ENCODE measurements at places on chromosomes 3 and 15.

- DNase-seq = no peak
These were observed 6.7 kb downstream of the TMEM202 start for GRCh38 chr15:72404841-72405240.

DNA sequence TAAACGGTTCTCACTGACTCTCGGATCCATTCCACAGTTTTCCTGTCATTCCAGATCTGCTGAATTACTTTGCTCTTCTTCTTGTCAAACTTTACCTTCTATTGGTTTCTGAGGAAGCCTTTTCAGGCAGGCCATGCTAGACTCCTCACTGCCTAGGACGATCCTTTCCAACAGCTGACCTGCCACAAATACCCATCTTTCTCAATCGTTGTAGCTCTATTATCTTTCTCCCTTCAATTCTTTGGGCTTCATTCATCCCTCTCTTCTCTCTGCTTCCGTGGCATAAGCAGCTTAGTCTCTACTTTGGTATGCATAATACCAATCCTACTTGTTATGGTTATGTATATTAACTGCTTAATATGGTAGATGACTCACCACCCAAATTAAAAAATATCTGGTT, 421.8 kb downstream of the NLGN1 start:
- no peak for DNase-seq

DNA sequence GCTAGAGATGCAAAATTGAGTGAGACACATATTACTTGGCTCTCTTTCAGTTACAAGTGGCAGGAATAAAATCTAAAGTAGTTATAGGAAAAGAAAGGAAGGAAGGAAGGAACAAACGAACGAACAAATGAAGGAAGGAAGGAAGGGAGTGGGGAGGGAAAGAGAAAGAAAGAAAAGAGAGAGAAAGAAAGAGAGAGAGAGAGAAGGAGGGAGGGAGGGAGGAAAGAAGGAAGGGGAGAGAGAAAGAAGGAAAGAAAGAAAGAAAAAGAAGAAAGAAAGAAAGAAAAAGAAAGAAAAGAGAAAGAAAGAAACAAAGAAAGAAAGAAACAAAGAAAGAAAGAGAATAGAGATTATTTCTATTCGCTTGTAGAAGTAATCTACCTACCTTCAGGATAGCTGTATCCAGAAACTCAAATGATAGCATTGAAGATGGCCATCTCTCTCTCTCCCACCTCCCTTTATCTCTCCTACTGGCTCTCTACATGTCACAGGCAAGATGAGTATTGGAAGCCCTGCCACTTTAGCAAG, 229.7 kb upstream of the TLE3 start:
- no peak for DNase-seq

- DNase-seq = no peak
These were observed 379.0 kb upstream of the TPRG1 start for GRCh38 chr3:188792793-188793192.

DNA sequence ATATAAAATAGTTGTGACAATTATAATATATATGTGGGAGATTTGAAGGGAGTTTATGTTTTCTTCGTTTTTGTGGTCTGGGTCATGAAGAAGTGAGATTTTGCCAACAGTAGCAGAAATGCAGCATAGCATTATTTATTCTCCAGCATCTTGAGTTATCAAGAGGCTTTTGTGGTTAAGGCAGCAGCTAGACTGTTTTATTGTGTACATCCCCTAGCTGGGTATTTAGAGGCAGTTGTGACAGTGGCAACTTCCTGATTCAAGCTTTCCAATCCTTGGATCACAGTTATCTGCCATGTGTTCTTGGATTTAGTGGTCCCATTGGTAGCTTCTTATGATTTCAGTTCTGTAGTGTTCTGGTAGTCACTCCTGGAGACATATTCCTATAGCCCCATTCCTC, 29.0 kb downstream of the ARIH1 start:
- DNase-seq = no peak

DNA sequence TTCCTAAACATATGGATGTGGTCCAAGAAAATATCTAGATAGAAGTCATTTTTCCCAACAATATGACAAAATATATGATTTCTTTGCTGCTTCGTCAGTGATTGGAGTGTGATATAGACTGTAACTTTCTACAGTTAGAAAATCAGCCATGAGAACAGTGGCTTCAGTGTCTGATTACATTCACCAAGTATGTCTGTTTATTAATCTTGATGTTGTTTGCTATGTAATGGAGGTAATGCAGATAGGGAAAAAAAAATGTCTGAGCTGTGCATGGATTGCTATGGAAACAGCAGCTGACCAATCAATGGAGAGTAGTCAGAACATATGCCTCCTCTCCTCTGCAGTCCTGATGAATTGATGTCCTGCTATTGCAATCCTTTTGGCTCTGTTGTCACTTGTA, 72.3 kb upstream of the GAP43 start:
- no peak for DNase-seq

GRCh38 chr3:197775317-197775716, 15.7 kb upstream of the LRCH3 start:
- no peak for DNase-seq

DNA sequence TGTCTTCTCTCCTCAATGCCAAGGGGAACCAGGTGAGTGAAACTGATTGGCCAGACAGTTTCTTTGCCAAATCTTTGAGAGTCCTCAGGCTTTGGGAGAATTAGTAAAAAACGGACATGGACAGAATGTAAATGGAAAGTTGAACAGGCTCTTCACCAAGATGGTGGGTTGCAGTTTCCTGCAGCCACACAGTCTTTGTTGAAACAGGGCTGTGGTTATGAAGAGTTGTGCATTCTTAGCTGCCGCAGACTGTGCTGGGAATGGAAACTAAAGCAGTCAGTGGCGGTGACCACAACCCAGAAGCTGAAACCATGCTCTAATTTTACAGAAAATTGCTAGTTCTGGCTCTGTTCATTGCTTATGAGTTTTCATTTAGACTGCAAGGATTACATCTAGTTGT, 42.1 kb upstream of the TASOR start:
- no peak for DNase-seq

GRCh38 chr3:78368636-78369345, 1328.9 kb downstream of the ROBO2 start:
- DNase-seq = no peak

DNA sequence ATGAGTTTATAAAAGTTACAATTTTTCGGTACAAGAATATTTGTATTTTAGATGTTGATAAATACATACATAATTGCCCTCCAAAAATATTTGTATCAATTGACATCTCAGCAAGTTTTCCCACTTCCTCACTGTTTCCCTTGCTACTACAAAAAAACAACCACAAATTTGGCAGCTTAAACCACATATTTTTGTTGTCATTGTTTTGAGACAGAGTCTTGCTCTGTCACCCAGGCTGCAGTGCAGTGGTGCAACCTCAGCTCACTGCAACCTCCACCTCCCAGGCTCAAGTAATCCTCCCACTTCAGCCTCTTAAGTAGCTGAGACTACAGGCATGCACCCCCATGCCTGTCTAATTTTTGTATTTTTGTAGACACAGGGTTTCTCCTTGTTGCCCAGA, 162.8 kb upstream of the RARB start:
- no peak for DNase-seq

DNA sequence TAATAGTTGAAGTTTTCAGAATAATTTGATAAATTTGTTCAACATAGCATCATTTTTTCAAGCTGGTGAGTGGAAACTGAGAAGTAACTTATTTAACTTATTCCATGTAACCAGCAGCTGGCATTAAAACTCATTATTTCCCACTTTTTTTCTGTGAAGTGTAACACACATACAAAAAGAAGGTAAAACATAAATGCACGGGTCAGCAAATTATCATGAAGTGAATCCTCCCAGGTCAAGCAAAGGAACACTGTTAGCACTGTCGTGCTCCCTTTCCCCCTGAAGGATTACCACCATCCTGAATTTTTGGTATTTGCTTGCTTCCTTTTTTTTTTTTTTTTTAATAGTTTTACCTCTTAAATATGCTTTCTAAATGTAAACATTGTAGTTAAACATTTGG, 77.6 kb upstream of the LRRFIP2 start:
- no peak for DNase-seq
